Fibroblast of lung (primary cell): ENCODE measurements at places on chromosomes 7 and 10. TPM values are rescaled to one million over a fixed set of nuclear protein-coding genes. Genes with fewer than 3 reads are reported as not detected.

ATG9B gene
- under 0.01 TPM in 1 of 2 replicates, not detected in the other for total RNA-seq

EN2 gene
- under 0.01 TPM in 1 of 2 replicates, not detected in the other for total RNA-seq

LRRC17 gene
- total RNA-seq = 12.6 and 30.8 TPM in 2 replicates

TMEM196 gene
- not detected in 2 replicates for total RNA-seq

C10orf71 gene
- total RNA-seq = not detected in 2 replicates

FAM25A gene
- total RNA-seq = not detected in 2 replicates

ZNF853 gene
- total RNA-seq = 0.66 and 4.4 TPM in 2 replicates

ADCY1 gene
- total RNA-seq = 0.51 and 2.5 TPM in 2 replicates

CPXM2 gene
- total RNA-seq = 9.8 and 48.1 TPM in 2 replicates

IQCE gene
- total RNA-seq = 7.7 and 8.3 TPM in 2 replicates

DNAJC12 gene
- 1.8 and 3.9 TPM in 2 replicates for total RNA-seq

HMX3 gene
- total RNA-seq = not detected in 2 replicates

TPST1 gene
- 151 and 189 TPM in 2 replicates for total RNA-seq

TMUB1 gene
- total RNA-seq = 14.1 and 20.3 TPM in 2 replicates
